Stimulated activated CD4-positive, alpha-beta T cell treated with anti-CD3 and anti-CD28 coated beads, Interleukin-1b, Interleukin-23, amount 100 ng/mL, for 4 hours (primary cell): ENCODE measurements at places on chromosomes 6 and 20.

DNA sequence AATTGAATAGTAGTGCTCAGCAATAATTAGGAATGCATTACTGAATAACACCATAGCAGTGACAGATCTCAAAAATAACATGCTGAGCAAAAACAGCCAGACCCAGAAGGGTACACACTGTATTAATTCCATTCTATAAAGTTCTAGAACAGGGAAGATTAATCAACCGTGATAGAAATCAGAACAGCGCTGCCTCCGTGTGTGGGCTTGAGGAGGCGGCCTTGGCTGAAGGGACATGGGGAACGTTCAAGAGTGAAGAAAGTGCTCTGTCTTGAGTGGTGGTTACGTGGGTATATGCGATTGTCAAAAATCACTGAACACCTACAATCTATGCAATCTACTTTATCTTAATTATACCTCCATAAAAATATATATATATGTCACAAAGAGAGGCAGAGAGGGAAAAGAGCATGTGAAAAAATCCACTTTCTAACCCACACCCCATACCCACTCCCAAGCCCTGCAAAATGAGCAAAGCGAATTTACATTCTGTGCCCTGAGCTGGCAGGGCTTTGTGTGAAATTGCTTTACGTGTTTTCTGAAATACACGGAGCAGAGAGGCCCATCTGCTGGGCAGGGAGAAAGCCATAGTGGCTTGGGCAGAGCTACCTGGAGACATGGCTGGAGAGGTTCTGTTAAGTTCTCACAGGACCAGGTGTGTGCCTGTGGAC, 74.4 kb downstream of the NFATC2 start:
- DNase-seq, result no peak

DNA sequence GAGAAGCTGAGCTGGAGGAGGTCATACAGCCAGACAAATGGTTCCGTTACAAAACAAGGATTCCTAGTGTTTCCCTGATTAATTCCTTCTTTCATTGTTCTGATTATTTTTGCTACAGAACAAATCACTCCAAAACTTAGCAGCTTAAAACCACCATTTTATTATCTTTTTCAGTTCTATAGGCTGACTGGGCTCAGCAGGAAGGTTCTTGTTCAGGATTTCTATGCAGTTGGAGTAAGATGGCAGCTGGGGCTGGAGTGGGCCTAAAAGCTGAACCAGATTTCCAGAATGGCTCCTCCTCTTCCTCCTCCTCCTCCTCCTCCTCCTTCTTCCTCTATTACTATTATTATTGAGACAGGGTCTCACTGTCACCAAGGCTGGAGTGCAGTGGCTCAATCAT, 112.2 kb upstream of the SHLD1 start:
- DNase-seq, result no peak

DNA sequence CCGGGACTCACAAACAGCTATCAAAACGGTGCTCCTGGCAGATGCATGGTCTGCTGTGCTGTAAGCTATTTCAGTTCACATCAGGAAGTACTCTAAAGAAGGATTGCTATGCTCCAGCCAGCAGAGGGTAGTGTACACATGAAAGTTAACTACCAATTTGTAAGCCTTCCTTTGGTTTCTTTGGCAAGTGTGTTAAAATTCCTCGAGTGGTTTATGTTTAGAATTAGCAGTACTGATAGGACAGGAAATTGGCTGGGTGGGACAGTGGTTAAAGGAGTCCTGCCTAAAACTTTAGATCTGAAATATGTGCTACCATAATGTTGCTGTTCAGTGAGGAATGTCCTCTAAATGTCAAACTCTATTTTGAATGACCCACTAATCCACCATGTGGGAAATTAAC, 47.4 kb downstream of the TRMT11 start:
- DNase-seq, result no peak

- DNase-seq, result peak; percentile 34
Observed at GRCh38 chr20:38633577-38634093, 32.0 kb downstream of the ARHGAP40 start.

DNA sequence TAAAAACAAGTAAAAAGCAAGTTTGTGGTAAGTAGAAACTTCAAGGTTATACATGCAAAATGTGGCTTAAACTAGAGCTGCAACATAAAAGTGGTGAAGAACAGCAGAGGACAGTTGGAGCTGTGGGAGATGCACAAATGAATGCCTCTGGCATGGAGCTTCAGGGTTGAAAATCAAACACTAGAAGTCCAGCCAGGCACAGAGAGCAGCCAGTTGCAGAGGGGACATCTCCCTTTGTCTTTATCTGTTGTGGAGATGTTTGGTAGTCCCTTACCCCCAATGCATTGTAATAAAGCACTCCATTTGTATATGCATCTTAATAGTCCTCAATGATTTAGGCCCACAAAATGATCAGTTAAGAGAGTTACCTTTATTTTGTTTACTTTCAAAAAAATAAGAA, 73.1 kb upstream of the C20orf144 start:
- no peak for DNase-seq

DNA sequence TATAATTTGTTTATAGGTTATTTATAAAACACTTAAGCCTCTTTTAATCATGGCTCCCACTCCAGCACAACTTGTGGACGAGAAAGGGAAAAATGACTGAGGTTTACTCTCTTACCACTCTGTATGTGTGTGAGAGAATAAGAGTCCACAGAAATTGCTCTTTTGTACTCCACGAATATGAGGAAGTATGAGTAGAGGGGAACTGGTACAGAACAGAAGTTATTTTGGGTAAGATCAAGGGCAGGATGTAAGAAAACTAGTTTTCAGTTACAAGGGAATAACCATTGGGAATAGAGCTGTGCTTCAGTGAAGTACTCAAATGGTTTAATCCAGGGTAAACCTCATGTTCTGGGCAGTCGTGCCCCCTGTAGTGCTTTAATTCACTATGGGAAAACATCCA, 72.6 kb downstream of the REV3L start:
- DNase-seq, result no peak

DNA sequence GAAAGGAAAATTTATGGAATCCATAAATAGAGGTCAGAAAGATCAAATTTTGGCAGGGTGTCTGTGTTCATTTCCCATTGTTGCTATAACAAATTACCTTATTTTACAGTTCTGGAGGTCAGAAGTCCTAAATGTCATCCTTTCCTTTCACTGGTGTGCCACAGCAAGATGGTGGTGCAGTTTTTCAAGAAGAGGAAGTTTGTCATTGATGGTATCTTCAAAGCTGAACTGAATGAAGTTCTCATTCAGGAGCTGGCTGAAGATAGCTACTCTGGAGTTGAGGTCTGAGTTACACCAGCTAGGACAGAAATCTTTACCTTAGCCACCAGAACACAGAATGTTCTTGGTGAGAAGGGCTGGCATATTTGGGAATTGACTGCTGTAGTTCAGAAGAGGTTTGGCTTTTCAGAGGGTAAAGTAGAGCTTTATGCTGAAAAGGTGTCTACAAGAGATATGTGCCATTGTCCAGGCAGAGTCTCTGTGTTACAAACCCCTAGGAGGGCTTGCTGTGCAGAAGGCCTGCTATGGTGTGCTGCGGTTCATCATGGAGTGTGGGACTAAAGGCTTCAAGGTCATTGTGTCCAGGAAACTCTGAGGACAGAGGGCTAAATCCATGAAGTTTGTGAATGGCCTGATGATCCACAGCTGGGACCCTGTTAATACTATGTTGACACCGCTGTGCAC, 7.2 kb upstream of the CCNC start:
- no peak for DNase-seq

GRCh38 chr6:55827818-55828522, 47.4 kb downstream of the BMP5 start:
- no peak for DNase-seq

- DNase-seq, result no peak
Observed at GRCh38 chr20:49279677-49280462, 2.0 kb upstream of the ZNFX1 start.

GRCh38 chr20:20568604-20569205, 143.7 kb downstream of the RALGAPA2 start:
- DNase-seq, result peak; percentile 14
